Breast epithelium (tissue), 4 donors: ENCODE measurements at places on chromosomes 3 and 15.

- DNase-seq, result no peak
These were observed 102.5 kb upstream of the PDZRN3 start for GRCh38 chr3:73727117-73727821.

GRCh38 chr3:100525753-100526612 is 33.6 kb downstream of the TMEM45A start:
- peak; percentile 66 for DNase-seq

DNA sequence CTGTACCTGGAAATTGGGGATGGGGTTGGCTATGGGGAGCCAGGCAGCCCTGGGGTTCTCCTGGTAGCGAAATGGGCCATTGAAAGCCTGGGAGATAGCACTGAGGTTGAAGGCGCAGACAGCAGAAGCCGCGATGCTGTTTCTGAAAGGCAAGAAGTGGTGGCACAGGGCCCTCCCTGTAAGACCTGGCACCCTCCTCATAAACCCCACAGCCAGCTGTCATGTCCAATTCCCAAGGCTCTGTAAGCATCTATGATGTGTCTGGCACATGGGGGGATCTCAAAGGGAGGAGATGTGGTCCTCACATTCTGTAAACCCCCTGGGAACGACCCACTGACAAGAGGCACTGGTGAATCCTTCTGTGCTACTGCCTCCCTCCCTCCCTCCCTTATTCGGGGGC is 104.0 kb downstream of the SEMA5B start:
- DNase-seq, result no peak

DNA sequence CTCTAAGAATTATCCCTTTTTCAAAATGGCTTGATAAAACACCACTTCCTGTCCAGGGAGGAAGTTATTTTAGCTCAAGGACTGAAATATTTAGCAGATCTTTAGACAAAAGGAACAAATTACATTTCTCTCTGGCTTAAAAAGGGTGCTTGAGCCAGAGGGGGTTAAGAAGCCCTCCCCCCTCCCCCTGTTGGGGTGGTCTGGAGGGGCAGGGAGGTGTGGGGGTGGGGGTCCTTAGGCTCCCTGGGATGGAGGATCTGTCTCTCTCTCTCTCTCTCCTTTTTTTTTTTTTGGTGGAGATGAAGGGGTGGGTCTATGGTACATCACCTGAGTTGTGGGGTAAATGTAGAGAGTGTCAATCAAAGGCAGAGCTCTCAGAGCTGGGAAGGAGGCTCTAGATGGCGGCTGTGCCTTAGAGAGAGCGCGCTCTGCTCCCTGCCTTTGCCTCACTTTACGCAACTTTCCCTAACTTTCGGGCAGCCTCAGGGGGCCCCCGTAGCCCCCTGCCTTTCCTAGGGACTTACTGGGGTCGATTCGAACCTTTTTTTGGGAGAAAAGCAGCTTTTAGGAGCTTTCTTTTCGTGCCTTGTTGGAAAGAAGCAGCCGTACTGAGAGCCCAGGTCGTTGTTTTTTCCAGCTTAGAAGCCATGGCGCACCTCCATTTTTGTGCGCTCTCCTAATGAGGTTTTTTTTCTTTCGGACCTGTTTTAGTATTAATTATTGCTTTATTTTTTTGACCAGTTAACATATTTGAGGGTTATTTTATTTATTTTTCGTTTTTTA is at the start of gene CHD2:
TSS of gene CHD2 (plus strand) at position 377 of the 783 bp plus-strand sequence. CDS start 914 bp downstream, outside the sequence.
- DNase-seq, result peak; percentile 71

GRCh38 chr15:39874890-39875549 is 45.0 kb downstream of the GPR176 start:
- DNase-seq, result no peak
